NCI-H446 treated with DMSO at 0.1 percent for 48 hours (cell line): ENCODE measurements at places on chromosomes 4 and X.

DNA sequence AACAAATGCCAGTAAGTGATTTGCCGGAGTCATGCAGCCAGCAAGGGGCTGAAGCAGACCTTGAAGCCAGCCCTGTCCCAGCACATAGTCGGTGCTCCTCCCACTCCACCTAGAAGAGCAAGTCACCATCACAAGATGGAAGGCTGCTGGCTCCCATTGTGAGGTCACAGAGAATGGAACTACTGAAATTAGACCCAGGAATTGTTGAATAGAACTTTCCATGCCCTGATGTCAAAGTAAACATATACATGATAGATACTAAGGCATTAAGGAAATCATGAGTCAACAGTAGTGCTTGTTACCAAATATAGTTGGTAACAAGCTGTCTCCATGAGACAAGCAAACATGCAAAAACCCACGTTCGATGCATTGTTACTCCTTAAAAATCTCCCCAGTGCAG lies 177.1 kb upstream of the MID1 start:
- no peak for DNase-seq

GRCh38 chr4:125315576-125316400 lies 1.0 kb downstream of the FAT4 start:
- DNase-seq = peak; percentile 42

DNA sequence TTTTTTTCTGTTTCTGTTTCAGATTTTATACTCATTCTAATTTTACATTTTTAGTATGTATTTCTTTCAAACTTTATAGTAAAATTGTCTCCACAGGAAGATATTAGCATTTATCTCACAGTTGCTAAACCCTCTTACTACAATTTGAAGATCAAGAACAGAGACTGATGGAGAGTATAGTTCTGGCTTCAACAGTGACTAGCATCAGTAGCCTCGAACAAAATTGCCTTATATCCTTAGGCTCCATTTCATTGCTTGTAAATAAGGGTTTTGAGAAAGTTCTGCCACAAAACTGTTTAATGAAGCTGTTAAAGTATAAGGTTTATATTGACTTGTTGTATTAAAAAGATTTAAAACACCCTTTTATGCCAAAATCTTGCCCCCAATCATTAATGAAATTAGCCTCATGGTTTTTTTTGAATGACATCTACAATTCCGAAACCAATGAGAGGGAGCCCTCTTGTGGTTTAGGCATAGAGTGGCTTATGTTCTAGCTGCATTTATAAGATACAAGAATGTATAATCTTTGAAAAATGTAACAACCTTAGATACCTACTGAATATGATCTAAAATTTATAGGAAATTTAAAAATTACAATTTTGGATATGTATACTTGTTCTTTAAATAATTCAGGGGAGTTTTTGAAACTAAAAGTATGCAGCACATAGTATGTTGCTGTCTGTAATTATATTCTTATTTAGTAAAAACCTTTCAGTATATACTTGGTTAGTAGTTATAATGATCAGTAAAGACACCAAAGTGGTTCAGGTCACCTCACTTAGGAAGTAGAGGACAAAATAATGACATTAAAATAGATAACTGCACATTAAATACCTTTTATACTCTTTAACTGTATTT lies 109.8 kb upstream of the HPGD start:
- no peak for DNase-seq

GRCh38 chr4:138897811-138898226 lies 117.8 kb upstream of the NOCT start:
- DNase-seq = no peak

GRCh38 chr4:143251348-143251747 lies 66.6 kb downstream of the USP38 start:
- no peak for DNase-seq

GRCh38 chr4:76659103-76659490 lies 224.1 kb downstream of the SHROOM3 start:
- peak; percentile 9 for DNase-seq

DNA sequence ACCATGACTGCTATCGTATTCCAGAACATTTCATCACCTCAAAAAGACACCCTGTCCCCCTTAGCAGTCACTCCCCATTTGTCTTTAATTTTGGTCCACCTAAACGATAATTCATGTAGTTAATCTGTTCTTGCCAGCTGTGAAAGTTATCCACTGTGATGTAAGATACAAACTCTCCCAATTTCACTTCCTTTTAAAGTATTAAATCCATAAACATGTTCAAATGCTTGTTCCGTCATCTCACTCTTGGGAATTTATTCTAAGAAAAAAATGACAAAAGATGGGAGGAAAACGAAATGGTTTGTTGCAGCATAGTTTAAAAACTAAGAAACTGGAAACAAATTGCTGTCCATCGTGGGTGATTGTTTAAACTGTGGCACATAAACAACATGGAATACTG lies 53.7 kb upstream of the IRF2 start:
- DNase-seq = no peak

GRCh38 chr4:61896634-61897033 lies 696.5 kb downstream of the ADGRL3 start:
- no peak for DNase-seq

DNA sequence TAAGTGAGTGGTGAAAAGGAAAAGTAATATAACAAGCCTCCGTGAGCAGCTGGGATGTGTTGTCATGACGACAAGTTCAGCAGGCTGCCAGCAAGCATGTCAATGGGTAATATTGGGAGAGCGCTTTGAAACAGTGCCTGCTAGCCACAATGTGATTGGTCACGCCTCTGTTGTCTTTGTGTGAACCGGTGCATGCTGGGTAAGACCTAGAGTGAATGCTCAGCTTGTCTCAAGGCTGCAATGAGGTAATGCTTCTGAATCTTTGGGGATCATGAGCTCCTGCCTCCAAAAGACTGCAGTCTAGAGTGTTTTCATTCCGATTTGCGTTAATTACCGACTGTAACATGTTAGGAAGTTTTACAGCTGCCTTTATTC lies 54.9 kb downstream of the STOX2 start:
- peak; percentile 15 for DNase-seq

GRCh38 chrX:84729408-84729807 lies 227.2 kb upstream of the HDX start:
- no peak for DNase-seq

DNA sequence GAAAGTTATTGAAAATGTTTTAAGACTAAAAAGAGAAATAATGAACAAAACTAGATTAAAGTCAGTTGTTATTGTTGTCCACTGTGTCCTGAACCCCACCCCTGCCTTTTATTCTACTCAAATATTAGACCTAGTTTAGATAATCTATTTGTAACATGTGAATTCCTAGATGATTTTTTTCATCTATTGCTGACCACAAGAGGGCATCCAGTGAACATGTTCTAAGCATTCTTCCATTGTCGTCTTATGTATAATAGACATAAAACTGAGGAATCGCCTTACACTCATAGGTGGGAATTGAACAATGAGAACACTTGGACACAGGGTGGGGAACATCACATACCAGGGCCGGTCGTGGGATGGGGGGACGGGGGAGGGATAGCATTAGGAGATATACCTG lies 36.4 kb upstream of the HPRT1 start:
- peak; percentile 20 for DNase-seq

GRCh38 chr4:124931050-124931449 lies 218.5 kb upstream of the ANKRD50 start:
- no peak for DNase-seq

DNA sequence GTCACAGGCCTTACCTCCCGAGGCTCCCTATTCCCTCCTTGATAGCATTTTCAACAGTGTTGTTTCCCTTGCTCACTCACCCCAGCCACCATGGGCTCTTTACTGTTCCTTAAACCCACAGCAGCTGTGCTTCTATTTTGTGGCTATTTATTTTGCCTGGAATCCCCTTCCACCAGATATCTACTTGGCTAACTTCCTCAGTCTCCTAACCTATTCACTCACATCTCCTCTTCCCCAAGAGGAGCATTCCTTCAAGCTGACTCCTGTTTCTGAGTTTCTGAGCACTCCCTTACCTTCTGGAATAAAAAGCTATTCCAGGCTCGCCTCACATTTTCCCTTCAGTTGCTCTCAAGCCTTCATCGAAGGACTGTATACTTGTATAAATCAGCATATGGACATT lies 50.5 kb downstream of the CXCL1 start:
- DNase-seq = no peak

- DNase-seq = no peak
Observed at GRCh38 chr4:4277531-4277930, 12.4 kb downstream of the LYAR start.

- DNase-seq = no peak
Observed at GRCh38 chr4:165106518-165106917, 6.1 kb downstream of the TMEM192 start.

DNA sequence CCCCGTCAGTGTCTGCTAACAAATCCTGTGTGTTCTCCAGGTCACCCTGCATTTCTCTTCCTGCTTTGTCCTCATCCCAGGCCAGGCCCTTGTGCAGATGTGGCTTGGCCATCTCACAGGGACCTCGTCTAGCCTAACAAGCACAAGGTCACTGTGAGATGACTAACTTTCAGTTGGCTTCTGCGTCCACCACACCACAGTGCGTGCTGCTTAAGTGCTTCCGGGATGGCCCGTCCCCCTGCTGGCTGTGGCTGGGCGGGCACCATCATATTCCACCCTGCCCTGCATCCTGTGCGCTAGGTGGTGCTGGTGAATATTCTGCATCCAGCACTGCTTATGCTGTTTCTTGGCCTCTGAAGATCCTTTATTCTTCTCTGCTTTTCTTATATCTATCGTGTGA lies 33.8 kb downstream of the RBBP7 start:
- no peak for DNase-seq

DNA sequence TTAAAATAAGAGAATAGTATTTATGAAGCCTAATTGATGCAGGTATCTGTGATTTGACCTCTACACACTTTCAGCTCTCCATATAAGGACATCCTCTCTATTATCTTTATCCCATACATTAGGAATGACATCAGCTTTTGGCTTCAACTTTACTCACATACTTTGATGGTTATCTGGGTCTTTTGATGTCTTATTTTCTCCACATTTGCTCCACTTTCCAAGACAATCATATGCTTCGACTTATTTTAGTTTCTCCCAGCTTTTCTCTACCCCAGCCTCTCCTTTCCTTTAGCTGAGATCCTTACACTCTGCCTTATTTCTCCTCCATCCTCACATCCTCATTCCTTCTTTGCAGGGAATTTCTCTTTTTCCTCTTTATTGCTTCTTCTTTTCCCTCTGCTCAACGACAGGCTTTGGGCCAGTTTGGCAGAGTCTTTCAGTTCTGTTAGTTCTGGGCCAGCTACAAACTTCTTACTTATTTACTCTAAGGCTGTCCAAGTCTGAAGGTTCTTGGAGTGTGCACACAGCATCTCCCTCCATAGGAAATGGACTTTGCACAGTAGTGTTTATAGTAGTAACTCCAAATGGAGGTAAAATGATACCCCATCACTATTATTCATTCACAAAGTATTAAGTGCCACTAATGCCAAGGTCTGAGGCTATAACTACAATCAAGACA lies 50.5 kb downstream of the SLC4A4 start:
- peak; percentile 11 for DNase-seq

DNA sequence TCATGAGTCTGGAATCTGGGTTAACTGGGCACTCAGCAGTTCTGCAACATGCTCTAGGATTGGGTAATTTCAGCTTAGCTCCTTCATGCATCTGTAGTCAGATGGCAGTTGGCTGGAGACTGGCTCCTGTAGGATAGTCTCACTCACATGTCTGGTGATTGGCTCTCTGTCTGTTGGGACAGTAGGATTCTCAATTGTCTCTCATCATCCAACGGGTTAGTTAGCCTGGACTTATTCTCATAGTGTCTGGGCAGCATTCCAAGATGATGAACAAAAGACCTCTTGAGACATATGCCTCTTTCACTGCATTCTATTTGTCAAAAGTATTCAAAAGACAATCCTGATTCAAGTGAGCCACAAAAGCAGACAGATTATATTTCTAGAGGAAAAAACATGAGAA lies 795.6 kb upstream of the GALNTL6 start:
- peak; percentile 3 for DNase-seq

- peak; percentile 41 for DNase-seq
Observed at GRCh38 chrX:49053223-49054072, 5.4 kb upstream of the CCDC120 start.

DNA sequence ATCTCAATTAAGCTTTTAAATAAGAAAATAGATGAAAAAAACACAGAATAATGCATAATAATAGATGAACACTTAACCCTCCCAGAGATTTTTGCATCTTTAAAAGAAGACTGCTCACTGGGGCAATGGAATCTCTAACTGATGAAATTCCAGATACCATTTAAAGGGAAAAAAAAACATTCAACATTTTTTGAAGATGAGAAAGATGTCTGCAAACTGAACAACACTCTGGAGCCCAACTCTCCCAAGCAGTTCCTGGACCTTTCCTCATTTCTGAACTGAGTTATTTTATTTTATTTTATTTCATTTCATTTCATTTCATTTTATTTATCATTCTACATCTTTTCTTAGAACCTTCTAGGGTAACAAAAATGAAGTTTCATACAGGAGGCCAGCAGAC lies 90.7 kb downstream of the CORIN start:
- DNase-seq = no peak

- DNase-seq = no peak
Observed at GRCh38 chr4:87745064-87745807, 54.1 kb upstream of the IBSP start.

GRCh38 chrX:141469469-141469868 lies 115.1 kb downstream of the SPANXA1 start:
- no peak for DNase-seq

- no peak for DNase-seq
Observed at GRCh38 chr4:4599481-4600275, 57.8 kb upstream of the STX18 start.

DNA sequence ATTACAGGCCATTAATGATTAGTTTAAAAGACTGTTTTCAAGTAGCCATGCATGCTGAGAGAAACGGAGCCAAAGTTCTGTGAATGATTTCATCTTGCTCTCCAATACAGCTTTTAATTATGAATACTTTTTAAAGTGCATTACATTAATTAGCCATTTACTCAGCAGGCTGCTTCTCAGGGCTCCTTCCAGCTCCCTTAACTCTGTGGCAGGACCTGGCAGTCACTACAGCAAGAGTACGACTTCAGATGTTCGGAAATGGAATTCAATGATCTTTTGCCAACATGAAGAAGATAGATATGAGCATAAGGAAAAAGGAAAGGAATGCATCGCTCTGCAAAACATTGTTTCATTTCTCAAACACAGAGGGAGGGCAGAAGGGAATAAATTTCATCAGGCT lies 987.2 kb downstream of the PDHA2 start:
- DNase-seq = peak; percentile 34

- no peak for DNase-seq
Observed at GRCh38 chr4:159027535-159027934, 75.3 kb upstream of the RAPGEF2 start.

DNA sequence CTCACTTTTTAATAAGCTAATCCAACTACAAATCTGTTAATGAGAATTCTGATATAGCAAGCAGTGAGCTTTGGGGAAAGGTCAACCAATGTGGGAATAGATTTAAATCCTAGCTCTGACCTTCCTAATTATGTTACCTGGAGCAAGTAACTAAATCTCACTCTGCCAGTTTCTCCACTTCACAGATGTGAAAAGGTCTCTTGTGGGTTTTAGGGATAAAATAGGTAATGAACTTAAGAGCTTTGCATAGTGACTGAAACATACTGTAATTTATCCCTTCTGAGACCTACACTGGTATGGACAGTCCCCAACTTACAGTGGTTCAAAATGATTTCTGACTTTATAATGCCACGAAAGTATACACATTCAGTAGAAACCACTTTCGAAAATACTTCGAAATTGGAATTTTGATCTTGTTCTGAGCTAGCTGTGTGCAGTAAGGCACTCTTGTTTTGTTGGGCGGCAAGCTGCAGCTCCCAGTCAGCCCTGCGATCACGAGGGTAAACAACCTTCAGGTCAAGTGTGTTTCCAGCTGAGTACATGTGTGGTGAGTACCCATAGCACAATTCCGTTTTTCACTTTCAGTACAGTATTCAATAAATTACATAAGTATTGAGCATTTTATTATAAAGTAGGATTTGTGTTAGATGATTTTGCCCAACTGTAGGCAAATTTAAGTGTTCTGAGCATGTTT lies 93.7 kb downstream of the ADGRL3 start:
- DNase-seq = no peak
